Cerebellar nuclear complex (tissue), 1 donor: ENCODE measurements at places on chromosomes 13 and 19.

GRCh38 chr19:40691421-40692211, 1.2 kb upstream of the NUMBL start:
- DNase-seq: no peak

GRCh38 chr13:98528663-98529064, 48.2 kb downstream of the STK24 start:
- DNase-seq: peak; percentile 29

DNA sequence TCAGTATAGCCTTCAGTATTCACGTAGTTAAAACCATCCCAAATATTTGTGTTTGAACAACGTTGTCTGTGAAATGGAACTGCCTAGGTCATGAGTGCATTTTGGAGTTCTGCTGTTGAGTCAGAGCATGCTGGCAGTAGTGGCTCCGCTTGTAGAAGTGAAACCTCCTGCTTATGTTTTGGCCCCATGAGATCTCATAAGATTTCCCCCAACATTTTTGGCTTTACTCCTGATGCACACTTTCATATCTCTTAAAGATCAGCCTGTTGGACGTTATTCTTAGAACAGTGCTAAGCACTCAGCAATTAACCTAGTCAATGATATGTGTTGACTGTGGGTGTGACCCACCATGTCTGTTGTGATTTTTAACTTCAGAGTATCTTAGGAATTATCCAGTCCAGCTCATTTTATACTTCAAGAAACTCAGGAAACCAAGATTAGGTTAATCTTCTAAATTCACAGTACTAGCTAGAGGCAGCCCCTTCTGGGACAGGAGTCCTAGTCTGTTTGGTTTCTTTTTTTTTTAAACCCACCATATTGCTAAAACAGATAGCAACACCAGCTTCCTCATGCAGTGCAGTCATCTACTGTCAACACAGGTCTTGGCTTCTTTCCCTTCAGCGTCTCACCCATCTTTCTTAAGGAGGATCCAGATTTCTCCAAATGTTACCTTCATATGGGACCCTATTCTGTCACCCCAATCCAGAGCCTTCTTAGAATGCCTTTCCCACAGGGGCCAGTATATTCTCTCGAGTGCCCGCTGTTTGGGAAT, 26.2 kb downstream of the RAP2A start:
- no peak for DNase-seq

- DNase-seq: no peak
Measured at GRCh38 chr13:66139250-66139649, 1090.9 kb downstream of the PCDH9 start.

DNA sequence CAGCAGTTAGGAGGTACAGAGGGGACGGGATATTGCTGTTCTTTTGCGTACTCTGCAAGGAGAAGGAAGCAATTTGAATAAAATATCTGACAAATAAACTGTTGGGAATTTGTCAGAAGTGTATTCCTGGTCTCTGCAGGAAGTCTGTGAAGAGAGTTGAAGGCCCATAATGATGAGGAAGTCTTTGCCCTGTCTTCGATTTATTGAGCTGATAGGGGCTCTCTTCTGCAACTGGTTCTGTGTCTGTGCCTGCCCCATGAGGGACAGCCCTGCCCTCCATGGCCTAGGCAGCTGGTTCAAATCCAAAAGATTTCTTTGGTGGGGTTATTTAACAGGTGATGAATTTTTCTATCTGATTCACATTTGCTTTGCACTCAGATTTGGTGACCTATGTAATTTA, 339.7 kb upstream of the EDNRB start:
- DNase-seq: no peak

DNA sequence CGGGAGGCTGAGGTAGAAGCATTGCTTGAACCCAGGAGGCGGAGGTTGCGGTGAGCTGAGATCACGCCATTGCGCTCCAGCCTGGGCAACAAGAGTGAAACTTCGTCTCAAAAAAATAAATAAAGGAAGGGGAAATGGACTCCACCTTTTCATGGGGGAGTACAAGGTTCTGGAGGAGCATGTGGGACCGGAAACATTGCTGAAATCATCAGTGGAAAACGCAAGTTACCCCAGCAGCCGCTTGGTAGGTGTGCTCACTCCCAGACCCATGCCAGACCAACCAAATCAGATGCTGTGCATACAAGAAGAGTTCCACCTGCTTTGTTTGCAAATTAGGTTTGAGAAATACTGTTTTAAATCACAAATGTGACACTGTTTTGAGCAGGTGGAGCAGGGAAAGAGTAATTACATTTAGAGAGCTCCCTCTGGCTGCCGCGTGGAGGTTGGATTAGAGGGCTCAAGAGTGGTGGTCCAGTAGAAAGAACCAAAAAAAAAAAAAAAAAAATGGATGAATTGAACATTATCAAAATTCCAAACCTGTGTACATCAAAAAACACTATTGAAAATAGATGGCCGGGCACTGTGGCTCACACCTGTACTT, 4.9 kb downstream of the ERICH4 start:
- DNase-seq: no peak

DNA sequence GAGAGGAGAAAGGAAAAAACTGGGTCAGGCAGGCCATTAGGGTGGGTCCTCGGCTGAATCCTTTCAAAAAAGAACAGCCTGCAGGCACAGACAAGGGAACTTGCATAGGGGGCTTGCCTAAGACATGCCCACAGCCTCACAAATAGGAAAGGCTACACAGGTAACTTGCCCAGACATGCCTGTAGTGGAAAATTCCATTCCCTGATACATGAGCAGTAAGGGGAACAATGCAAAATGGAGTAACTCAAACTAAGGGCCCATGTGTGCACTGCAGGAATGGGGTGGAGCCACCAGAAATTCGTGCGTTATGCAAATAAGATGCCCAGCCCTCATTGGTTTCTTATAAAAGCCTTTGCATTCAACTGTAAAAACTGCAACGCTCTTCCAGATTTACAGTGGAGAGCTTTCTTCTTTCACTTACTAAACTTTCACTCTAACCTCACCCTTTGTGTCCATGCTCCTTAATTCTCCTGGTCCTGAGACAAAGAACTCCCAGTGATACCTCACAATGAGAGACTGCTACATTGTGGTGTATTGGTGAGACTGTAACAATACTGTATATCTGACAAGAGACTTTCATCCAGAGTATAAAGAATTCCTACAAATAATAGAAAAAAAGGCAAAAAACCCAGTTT, 59.5 kb upstream of the SLITRK1 start:
- no peak for DNase-seq

GRCh38 chr13:19952850-19953249, 5.7 kb upstream of the ZMYM2 start:
- DNase-seq: no peak

- DNase-seq: no peak
Measured at GRCh38 chr19:13744174-13744573, 20.1 kb upstream of the MRI1 start.

DNA sequence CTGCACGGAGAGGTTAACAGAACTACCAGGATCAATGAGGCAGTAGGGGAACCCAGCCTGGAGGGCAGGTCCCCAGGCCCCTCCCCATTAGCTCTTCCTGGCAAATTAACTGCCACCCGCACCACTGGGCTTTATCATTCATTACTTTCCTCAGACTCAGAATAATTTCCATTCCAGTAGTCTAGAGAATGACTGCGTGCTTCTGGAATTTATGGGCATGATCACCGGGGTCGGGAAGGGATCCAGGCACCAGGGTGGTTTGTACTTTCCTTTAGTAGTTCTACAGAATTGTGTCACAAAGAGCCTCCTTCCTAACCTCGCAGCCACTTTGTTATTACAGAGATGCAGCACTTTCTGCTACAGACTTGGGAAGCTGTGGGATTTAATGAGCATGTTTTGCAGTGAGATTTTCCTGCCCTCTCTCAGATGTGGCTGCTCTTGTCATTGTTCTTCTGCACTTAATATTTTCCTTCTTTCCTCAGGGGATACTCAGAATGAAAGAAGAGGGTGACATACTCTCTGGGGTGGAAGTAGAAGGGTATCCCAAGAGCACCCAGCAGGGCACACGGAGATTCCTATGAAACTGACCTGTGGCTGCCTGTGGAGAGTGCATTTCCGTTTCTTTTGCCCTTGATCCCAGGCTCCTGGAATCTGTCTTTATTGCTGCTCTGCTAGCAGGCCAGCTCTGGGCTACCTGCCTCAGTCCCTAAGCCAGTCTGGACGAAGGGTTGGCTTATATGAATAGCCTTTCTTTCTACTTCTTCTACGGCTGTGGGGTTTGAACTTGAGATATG, 285.0 kb upstream of the SLC10A2 start:
- DNase-seq: no peak

DNA sequence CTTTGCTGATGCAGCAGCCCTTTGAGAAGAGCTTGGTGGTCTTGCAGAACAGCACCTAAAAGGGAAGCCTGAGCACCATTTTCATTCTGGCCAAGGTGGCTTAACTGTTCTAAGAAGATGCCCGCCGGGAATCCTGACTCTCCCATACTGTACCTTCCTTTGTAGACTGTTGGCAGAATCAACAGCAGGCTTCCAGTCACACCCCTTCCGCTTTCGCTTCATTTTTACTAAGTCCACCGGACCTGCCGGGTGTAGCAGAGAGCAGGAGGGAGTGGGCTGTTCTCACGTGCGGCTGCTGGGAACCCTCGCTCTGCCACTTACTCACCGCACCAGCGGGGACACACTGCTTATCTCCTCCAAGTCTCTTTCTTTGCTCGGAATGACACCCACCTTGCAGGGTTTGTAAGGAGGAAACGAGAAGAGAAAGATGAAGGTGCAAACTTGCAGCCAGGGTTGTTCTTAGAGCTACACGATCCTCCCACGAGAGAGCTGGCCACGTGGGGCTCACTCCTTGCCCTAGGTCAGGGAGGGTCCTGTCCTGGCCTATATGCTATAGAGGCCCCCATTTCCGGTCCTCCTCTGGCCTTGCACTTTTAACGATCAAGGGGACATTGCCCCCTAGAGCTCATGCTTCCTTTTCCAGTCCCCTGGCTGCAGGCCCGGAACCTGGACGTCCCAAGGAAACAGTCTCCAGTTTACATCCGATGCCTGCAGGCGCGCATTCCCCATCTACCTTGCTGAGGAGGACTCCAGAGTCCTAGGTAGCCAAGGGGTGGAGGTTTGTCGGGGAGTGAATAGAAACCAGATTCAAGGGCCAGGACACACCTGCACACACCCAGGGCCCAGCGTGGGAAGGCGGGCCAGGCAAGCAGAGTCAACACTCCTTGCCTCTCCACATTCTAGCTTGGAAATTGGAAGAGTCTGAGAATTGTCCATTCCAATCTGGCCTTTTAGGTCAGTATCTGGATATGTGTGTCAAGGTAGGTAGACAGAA, 453.6 kb downstream of the IRS2 start:
- DNase-seq: no peak

DNA sequence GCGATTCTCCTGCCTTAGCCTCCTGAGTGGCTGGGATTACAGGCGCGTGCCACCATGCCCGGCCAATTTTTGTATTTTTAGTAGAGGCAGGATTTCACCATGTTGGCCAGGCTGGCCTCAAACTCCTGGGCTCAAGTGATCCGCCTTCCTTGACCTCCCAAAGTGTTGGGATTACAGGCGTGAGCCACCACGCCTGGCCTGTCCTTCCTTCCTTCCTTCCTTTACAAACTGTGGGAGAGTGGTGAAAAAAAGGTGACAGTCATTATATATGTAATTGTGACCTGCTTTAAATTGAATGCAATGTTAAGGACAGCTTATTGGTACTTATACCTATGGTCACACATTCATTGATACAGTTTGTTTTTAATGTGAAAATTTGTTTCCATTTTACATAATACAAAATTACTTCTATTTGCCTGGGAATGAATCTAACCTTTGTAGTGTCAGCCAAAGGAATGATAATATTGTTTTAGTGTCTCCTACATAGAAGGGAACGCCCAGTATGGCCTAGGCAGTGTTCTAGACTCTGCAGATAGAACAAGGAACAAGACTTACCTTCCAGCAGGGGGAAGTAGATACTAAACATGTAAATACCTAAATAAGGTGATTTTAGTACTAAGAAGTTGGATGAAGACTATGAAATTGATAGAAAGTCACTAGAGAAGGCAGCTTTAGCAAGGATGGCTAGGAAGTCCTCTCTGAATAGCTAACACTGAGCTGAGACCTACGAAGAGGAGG, 146.3 kb downstream of the GGACT start:
- no peak for DNase-seq

GRCh38 chr13:97125810-97126738, 96.1 kb upstream of the MBNL2 start:
- DNase-seq: no peak

DNA sequence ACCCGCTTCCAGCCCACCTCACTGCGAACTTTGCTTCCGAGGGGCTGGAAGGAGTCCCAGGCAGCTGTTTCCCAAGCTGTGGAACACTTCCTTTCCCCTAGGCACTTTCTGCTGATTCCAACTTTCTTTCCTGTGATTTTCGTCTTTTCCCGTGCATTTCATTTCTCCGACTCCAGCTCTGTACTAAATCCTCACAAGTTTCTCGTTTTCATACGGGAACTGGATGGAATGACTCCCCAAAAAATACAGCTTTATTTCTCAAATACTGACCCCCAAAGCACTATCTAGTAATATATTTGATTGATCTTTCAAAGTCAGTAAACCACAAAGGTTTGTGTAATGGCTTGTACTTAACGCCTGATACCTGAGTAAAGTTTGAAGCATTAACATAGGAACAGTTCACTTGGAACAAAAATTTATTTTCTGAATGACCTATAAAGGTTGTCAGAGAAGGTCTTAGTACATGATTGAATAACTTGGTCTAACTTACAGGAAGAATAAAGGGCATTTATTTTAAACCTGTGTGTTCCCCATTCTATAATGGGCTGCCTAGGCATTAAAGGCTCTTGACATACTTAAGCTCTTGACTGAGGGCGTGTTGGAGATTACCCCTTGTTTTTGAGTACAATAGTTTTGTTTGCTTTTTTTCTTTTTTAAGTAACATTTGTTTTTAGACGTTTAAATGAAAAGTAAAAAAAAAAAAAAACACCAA, 1.3 kb upstream of the PCDH9 start:
- no peak for DNase-seq

GRCh38 chr19:18249834-18250233, 23.6 kb upstream of the PDE4C start:
- DNase-seq: no peak

GRCh38 chr13:90933097-90933826, 414.2 kb upstream of the MIR17HG start:
- DNase-seq: no peak

- no peak for DNase-seq
Measured at GRCh38 chr19:10036601-10037071, 23.4 kb downstream of the RDH8 start.

GRCh38 chr19:45428384-45429231, 4.9 kb upstream of the ERCC1 start:
- no peak for DNase-seq

- peak; percentile 41 for DNase-seq
Measured at GRCh38 chr19:5340637-5341447, at the start of gene PTPRS. PTPRS (minus strand) TSS chr19:5340812; CDS start chr19:5286140, 54,672 bp downstream.

DNA sequence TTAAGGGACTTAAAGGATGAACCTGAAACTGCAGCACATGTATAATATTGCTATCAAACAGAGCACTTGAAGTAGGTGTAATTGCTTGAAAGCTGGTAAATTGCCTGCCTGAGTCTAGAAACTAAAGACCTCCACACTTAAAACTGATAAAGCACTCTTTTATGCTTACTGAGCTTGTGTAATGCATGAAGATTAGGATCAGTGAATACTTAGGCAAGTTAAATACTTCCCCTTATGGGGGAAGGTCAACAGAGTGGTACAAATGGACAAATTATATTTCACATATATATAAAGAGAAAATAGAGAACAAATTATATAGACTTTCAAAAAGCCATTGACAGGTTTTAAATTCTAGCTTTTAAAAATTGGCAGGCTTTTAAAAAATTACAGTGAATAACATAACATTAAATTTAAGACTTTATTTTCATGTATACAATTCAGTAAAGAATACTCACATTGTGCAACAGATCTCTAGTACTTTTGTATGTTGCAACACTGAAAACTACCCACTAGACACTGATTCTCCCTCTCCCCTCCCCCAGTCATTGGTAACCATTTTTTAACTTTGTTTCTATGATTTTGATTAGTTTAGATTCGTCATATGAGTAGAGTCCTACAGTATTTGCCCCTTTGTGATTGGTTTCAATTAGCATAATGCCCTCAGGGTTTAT, 23.9 kb downstream of the PIBF1 start:
- no peak for DNase-seq
